GM13976 (cell line): ENCODE measurements at places on chromosomes 6 and 20.

DNA sequence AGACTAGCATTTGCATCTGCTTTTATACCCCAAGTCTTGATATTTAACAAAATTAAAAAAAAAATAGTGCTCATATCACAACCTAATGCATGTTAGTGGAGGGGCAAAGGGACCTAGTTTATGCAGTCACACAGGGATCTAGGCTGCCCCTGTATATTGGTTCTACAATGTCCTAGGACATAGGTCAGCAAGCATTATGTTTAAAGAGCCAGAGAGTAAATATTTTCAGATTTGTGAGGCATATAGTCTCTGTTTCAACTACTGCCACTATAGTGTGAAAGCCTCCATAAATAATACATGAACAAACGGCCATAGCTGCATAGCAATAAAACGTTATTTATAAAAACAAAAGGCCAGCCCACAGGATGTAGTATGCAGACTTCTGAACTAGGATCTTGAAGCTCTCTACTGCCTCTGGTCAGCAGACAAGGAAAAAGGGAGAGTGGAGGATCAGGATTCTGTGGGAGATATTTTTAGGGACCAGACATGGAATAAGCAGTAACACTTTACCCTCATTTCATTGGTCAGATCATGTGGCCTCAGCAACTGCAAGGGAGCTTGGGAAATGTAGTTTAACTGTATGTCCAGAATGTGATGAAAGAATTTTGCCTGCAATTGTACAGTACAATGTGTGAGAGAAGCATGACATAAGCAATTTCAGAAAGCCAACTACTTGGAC is 414.2 kb upstream of the SPTLC3 start:
- no peak for DNase-seq

DNA sequence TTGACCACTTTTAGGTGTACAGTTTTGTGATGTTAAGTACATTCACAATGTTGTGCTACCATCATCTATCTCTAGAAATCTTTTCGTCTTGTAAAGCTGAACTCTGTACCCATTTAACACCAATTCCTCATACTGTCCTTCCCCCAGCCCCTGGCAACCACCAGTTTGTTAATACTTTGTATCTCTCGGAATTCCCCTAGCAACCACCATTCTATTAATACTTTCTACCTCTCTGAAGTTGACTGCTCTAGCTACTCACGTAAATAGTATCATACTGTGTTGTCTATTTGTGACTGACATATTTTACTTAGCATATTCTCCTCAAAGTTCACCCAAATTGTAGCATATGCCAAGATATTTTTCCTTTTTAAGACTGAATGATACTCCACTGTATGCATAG is 82.3 kb upstream of the CLDN20 start:
- DNase-seq = peak; percentile 57

- no peak for DNase-seq
Observed at GRCh38 chr6:64288351-64288750, 652.7 kb downstream of the PHF3 start.

DNA sequence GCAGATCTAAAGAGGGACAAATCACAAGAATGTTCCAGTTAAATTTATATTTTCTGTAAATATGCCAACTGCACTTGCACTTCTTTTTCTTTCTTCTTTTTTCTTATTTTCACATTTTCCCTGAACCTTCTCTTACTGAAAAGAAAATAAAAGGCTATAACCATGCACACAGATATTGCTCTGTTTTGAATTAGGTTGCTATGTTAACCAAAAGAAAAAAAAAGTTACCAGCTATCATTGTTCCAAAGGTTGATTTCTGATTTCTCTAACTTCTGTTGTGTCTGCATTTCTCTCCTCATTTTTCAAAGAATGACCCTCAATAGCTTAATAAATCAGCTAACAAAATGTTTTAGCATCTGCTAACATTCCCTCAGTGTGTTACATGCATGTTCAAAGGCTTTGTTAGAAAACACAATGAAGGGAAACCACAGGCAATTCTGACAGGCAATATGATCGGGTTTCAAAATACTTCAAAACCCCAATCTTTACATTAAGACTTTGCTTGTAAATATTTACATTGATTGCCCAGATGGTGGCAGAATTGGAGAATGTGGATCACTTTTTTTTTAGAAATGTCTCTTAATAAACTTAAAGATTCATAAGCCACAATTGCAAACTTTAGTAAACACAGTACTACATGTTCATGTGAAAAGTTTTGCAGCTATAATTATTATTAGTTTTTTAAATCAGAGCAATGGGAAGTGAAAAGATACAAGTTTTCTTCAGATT is 928.3 kb upstream of the FLRT3 start:
- no peak for DNase-seq

- DNase-seq = no peak
Observed at GRCh38 chr20:53826597-53827291, 233.1 kb upstream of the ZNF217 start.
